Skeletal muscle cell (primary cell): ENCODE measurements at places on chromosomes 2 and 18.
A peak's percentile ranks its signal among the peaks of the same experiment; 100 is the strongest.

GRCh38 chr2:213152065-213152794 is 818 bp upstream of the IKZF2 start:
- peak; percentile 51 for DNase-seq

DNA sequence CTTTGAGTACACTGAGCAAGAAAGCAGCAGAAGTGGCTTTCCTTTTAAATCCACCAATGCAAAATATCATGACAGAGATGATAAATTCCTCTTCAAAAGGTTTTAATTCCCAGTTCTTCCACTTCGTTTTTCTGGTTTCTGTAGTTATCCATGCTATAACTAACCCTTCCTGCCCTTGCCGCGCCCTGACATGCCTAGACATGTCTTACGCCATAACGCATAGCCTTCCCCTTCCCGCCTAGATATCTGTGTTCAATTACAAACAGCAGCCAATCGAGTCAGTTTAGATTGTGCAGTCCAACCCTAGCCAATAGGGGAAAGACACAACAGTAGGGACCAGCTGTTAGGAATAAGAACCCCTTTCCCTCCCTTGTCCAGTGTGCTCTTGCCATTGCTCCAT is 16.1 kb downstream of the PRPF40A start:
- no peak for DNase-seq

- DNase-seq: no peak
Observed at GRCh38 chr2:214836568-214836967, 27.1 kb upstream of the BARD1 start.

- no peak for DNase-seq
Observed at GRCh38 chr18:57976230-57976773, 67.7 kb upstream of the NEDD4L start.

DNA sequence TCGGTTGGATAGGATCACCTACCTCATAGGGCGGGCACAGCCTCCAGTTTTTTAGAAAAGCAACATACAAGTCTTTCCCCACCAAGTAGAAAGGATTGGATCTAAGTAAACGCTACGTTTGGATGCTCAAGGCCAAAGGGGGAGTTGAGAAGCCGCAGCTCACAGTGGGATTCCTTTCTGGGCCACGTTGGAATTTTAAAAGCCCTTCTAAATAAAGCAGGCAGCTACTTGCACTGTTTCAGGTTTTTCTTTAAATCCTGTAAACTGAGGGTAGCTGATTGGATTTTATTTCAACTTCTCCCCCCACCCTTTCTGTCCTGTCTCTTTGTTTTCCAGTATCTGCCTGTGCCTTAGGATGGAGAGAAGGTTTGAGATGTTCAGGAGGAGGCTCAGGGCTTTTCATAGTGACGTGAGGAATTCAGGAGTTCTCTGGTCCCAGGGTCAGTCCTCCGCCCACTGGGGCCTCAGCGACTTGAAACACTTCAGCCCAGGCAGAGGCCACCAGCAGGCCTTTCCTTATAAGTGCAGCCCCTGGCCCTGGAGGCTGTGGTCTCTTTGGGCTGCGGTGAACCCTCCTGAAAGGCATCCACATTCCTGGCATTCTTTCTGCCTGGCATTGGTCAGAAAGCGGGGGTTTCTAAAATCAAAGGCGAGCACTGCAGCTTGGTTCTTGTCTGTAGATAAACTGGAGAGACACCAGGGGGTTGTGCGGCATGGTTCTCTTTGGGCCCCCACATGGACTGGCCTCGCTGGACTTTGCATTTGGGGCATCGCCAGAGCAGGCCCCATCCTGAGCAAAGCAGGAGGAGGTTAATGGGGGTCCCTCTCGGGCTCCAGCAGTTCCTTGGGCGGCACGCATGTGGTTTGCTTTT is 44.5 kb downstream of the SH3BP4 start:
- DNase-seq: no peak

GRCh38 chr18:62425465-62426190 is 97.2 kb upstream of the ZCCHC2 start:
- peak; percentile 88 for DNase-seq

DNA sequence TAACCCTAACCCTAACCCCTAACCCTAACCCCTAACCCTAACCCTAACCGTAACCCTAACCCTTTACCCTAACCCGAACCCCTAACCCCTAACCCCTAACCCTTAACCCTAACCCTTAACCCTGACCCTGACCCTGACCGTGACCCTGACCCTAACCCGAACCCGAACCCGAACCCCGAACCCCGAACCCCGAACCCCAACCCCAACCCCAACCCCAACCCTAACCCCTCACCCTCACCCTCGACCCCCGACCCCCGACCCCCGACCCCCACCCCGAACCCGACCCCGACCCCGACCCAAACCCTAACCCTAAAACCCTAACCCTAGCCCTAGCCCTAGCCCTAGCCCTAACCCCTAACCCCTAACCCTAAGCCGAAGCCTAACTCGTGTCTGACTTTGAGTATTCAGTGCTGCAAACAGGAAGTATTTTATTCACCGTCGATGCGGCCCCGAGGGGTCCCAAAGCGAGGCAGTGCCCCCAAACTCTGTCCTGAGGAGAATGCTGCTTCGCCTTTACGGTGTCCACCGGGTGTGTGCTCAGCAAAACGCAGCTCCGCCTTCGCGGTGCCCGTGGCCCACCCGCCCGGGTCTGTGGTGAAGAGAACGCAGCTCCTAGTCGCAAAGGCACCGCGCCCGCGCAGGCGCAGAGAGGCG is 36.0 kb downstream of the FAM110C start:
- DNase-seq: no peak

- DNase-seq: no peak
Observed at GRCh38 chr18:1394426-1394825, 489.8 kb downstream of the ADCYAP1 start.

DNA sequence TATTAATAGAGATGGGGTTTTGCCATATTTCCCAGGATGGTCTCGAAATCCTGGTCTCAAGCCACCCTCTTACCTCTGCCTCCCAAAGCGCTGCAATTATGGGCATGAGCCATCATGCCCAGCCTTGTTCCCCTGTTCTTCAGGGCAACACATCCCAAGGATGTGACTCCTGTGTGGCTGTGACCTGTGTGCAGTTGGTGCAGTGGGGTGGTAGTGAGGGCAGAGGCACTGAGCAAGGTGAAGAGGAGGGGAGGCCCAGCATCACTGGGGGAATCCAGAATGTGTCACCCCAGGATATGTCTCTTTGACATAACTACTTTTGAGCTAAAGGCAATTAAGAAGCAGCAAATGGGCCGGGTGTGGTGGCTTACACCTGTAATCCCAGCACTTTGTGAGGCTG is 23.4 kb downstream of the CENPA start:
- DNase-seq: no peak

GRCh38 chr18:2610549-2610948 is 39.2 kb downstream of the NDC80 start:
- DNase-seq: no peak

- DNase-seq: no peak
Observed at GRCh38 chr2:166917415-166917814, 29.1 kb downstream of the XIRP2 start.

DNA sequence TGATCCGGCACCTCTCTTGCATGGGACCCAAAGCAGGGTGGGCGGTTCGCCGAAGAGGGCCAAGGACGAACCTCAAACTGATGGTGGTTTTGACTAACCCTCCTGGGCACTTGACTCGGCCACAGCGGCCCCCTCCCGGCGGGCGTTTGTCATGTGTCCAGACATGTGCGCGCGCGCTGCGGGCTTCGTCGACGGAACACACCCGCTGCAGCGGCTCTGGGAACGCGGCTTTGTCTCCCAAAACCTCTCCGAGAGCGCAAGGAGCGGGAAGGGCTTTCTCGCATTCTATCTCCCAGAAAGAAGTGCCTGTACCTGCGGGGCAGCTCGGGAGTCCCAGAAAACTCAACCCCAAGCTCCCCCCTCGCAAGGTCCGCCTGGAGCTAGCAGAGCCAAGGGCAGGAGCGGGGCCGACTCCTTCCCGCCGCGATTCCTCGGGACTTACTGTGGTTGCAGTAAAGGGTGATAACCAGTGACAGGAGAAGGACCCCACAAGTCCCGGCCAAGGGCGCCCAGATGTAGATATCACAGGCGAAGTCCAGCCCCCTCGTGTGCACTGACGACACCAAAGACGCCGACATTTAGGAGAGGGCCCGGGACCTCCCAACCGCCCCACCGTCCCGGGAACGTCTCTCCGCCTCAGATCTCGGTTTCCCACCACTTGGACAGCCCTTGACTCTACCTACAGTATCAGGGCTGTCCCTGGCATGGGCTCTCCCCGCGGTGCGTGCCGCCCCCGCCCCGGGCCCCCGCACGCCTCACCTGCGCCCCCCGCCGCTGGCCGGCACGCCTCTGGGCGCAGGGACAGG is 1.6 kb downstream of the CD8A start:
- no peak for DNase-seq

DNA sequence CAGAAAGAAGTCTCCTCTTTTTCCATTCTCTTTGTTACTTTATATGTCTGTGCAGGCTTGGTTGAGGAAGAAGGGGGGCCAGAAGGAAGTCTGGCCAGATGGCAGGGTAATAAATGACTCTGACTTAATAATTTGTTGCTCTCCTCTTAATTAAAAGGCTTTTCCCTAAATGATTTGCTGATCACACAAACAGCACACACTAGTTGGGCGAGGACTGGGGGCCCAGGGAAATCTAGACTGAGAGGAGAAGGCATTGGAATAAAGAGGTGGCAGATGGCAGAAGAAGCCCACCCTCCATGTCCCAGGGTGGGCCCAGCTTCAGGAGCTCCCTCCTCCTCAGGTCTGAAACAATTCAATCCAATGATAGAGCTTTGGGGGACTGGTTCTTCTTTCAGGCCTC is 12.7 kb upstream of the SMARCAL1 start:
- DNase-seq: no peak

- no peak for DNase-seq
Observed at GRCh38 chr2:1825046-1825445, 80.7 kb upstream of the PXDN start.

GRCh38 chr2:33498291-33498956 is 22.0 kb downstream of the RASGRP3 start:
- no peak for DNase-seq

DNA sequence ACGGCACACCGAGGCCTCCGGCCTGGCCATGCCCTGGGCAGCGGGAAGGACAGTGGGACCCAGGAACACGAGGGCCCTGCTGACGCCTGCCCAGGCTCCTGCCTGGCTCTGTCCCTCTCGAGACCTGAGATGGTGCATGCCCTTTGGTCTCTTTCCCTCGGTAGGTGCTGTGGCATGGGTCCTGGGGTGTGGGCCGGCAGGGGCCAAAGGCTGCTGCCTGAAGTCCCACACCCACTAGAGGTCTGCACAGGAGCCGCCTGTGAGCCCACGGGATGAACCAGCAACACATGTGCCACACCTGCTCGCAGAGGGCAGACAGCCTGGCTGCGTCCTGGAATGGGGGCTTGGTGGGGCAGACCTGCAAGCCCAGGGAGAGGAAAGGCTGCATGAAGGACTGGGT is 73.3 kb downstream of the NDUFA10 start:
- DNase-seq: no peak

DNA sequence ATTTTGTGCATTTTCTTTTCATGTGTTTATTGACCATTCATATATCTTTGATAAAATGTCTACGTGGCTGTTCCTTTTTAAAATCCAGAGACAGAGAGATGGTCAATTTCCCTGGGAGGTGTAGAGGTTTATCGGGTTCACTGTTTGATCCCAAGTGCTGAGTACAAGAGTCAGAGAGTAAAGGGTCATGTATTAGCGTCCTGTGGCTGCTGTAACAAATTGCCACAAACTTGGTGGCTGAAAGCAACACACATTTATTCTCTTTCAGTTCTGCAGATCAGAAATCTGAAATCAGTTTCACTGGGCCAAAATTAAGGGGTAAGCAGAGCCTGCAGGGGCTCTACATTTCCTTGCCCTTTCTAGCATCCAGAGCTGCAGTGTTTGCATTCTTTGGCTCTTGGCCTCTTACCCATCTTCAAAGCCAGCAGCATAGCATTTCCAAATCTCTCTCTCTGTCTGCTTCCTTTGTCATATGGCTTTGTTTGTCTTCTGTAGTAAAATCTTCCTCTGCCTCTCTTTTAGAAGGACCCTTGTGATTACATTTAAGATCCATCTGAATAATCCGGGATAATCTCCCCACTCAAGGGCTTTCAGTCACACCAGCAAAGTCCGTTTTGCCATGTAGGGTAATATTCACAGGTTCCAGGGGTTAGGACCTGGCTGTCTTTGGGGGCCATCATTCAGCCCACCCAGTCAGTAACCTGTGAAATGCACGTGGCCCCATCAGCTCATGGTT is 49.9 kb downstream of the TMEM17 start:
- DNase-seq: no peak

DNA sequence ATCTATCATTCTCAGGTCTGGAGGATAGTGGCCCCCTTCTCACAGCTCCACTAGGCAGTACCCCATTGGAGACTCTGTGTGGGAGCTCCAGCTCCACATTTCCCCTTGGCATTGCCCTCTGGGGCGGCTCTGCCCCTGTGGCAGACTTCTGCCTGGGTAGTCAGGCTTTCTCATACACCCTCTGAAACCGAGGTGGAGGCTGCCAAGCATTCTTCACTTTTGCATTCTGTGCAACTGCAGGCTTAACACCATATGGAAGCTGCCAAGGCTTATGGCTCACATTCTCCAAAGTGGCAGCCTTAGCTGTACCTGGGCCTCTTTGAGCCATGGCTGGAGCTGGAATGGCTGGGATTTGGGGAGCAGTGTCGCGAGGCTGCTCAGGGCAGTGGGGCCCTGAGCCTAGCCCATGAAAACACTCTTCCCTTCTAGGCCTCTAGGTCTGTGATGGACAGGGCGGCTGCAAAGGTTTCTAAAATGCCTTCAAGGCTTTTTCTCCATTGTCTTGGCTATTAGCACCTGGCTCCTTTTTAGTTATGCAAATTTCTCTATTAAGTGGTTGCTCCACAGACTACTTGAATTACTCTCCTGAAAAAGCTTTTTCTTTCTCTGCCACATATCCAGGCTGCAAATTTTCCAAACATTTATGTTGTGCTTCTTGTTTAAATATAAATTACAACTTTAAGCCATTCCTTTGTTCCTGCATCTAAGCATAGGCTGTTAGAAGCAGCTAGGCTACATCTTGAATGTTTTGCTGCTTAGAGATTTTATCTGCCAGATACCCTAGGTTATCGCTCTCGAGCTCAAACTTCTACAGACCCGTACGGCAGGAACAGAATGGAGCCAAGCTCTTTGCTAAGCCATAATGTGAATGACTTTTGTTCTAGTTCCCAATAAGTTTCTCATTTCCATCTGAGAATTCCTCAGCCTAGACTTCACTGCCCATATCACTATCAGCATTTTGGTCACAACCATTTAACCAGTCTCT is 206.5 kb downstream of the CPS1 start:
- DNase-seq: no peak

- DNase-seq: no peak
Observed at GRCh38 chr2:118250001-118250400, 161.7 kb downstream of the INSIG2 start.

- no peak for DNase-seq
Observed at GRCh38 chr2:11411244-11411643, 54.7 kb downstream of the E2F6 start.

DNA sequence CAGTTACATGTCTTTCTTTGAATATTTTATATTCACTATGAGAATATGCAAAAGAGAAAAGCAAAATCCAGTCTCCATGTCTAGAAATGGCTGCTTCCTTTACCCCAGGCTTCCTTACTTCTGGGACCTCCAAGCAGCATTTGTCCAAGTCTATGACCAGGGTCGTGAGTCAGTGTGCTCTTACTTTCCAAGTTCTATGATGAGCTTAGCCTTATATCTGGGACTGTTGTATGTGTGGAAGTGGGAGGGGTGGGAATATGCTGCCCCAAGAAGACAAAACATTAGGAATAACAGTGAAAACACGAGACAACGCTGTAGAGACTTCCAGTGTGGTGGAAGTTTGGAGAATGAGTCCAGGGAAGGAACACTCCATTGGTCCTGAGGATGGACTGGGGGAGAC is 21.2 kb upstream of the CHRNA1 start:
- no peak for DNase-seq

GRCh38 chr2:105328281-105329196 is 996 bp downstream of the TGFBRAP1 start:
- DNase-seq: no peak

- no peak for DNase-seq
Observed at GRCh38 chr2:29293830-29294438, 178.7 kb downstream of the CLIP4 start.
